ENCODE measurements at places on chromosomes 1 and 21.

GRCh38 chr1:30525971-30526651, 197.3 kb downstream of the MATN1 start:
- DNase-seq = no peak

GRCh38 chr21:35190201-35190701, 141.1 kb upstream of the RUNX1 start:
- DNase-seq = no peak

GRCh38 chr1:111943846-111944749, 45.4 kb downstream of the KCND3 start:
- no peak for DNase-seq

GRCh38 chr21:41610042-41610839, 102.3 kb upstream of the TMPRSS2 start:
- DNase-seq = peak; percentile 86

GRCh38 chr1:153422450-153423068, 6.2 kb downstream of the S100A7A start:
- peak; percentile 93 for DNase-seq

- DNase-seq = no peak
Measured at GRCh38 chr1:89945852-89946476, 48.9 kb upstream of the ZNF326 start.

GRCh38 chr1:155776414-155776813, 80.6 kb downstream of the GON4L start:
- DNase-seq = no peak

GRCh38 chr1:147820761-147821297, 60.4 kb upstream of the GJA5 start:
- DNase-seq = no peak

DNA sequence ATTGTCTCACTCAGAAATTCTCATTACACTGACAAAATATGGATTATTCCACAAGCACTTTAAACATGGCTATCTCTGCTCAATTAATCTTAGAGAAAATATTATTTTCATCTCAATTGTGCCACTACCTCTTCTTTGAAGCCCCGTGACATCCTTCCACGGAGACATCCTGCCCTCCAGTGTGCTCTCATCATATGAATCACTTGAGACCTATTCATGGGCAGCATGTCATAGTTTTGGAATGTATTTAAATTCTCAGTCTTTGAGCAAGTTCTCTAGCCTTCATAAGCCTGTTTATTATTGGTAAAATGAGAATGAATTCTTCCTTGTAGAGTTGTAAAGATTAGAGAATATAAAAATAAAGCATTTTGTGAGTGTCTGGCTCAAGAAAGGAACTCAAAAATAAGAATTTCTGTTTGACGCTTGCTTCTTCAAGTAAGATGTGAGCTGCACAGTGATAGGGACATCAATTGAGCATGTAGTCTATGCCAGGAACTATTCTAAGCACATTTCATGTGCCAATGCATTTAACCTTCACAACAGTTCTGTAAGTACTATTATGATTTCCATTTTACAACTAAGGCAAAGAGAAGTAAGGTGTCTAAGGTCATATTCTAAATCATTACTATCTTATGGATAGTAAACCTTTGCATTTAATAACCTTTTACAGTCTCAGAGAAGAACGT, 557.4 kb upstream of the ZRANB2 start:
- DNase-seq = no peak

GRCh38 chr1:93000291-93000690, 39.0 kb upstream of the DIPK1A start:
- peak; percentile 24 for DNase-seq

- no peak for DNase-seq
Measured at GRCh38 chr1:96840396-96840795, 118.8 kb downstream of the PTBP2 start.

GRCh38 chr1:168341483-168341975, 60.9 kb downstream of the TBX19 start:
- peak; percentile 33 for DNase-seq

- DNase-seq = no peak
Measured at GRCh38 chr1:62364721-62365120, 45.5 kb upstream of the KANK4 start.

DNA sequence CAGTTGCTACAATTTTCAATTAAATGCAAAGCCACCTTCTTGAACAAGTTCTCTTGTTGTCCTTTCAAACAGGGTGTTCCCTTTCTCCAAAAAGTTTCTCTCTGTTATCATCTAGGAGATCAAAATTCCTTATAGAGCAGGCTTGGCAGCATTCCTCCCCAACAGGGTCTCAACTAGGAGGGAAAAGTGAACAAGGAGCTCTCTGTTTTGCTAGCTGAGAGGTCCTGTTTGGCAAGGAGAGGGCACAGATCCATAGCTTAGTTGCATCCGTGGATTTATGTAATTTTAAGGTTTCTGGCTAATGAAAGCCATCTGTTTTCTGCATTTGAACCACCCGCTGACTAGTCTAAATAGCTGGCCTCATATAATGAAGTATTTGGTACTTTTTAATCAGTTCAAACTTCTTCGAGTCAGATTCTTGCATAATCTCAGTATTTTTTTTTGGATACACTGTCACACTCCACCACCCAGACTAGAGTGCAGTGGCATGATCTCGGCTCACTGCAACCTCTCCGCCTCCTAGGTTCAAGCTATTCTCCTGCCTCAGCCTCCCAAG, 54.0 kb downstream of the APP start:
- DNase-seq = peak; percentile 73

DNA sequence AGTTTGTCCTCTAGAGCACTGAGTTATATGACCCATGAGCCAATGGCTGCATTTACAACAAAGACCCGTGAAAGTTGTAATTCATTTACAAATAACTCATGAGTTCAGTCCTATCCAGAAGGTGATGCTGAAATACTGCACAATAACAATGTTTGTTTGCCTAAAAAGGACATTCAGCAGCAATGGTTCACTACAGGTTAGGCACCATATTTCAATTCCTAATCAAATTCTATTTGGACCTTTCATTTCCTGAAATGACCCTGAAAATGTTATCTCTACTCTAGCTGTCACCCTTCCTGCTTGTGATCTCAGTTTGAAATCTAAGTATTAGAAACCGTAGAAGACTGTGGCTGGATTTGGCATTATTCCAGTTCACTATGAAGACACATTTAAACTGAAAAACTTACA, 191.2 kb upstream of the SAMSN1 start:
- no peak for DNase-seq

DNA sequence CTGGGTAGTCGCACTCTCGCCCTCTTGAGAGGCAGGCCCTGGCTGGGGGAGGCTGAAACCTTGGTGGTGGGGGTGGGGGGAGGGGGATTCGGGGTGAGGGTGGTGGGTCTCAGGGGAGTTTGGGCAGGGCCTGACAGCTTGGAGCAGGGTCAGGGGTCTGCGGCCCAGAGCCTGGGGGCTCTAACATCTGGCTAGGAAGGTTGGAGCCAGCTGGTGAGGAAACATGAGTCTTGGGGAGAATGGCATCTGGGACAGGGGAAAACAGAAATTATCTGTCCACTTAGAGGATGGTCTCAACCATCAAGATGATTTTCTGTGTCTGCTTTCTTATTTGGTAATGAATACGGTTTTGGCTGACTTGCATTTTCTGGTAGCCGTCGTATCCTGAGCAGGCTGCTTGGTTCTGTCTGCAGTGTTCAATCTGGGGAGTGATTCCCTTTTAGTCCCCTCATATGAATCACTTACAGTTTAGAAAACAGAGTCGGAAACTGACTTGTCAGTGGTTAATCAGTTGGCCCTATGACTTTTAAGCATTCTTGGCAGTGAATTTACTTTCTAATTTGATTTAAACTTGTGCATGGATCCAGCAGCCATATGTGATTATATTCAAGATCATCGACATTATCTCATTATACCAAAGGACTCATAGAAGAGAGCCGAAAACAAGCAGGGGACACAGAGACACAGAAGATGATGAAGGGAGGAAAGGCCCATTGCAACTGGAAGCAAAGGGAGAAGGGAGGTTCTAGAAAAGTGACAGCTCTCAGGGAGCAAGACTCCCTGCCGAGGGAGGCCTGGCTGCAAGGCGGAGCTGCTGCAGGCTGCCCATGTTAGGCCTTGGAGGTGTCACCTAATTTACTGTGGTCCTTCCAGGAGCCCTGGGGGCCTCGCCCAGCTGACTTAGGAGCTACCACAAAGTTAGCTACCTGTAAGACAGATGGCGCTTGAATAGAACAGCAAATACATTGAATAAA, 237.6 kb downstream of the SDCCAG8 start:
- no peak for DNase-seq

- DNase-seq = peak; percentile 44
Measured at GRCh38 chr1:53430261-53430660, 28.9 kb upstream of the DMRTB1 start.

DNA sequence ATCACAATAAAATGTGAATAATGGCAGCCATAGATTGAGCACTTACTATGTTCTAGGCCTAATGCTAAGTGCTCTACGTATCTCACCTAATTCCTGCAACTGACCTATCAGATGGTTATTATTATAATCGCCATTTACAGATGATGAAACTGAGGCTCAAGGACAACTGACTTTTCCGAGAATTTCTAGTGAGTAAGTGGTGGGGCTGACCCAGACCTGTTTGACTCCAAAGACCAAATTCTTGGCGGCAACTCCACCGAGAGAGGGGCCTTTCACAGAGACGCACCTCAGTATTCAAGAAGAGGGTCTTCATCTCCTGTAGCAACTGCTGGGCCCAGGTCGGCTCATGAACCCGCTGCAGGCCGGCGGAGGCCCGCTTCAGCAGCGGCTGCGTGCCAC, 573 bp downstream of the TMEM234 start:
- DNase-seq = no peak

- DNase-seq = no peak
Measured at GRCh38 chr1:30787856-30788495, 30.4 kb upstream of the LAPTM5 start.

- DNase-seq = no peak
Measured at GRCh38 chr21:35254006-35254764, 205.1 kb upstream of the RUNX1 start.

DNA sequence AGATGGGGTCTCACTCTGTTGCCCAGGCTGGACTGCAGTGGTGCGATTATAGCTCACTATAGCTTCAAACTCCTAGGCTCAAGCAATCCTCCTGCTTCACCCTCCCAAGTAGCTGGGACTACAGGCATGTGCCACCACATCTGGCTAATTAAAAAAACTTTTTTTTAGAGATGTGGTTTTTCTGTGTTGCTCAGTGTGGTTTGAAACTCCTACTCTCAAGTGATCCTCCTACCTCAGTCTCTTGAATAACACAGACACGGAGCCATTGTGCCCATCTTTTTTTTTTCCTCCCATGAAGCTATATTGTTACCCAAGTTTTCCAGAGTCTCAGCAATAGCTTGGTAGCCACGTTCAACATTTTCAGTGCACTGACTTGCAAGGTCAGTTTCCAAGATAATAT, 2.7 kb downstream of the GIPC2 start:
- DNase-seq = no peak

DNA sequence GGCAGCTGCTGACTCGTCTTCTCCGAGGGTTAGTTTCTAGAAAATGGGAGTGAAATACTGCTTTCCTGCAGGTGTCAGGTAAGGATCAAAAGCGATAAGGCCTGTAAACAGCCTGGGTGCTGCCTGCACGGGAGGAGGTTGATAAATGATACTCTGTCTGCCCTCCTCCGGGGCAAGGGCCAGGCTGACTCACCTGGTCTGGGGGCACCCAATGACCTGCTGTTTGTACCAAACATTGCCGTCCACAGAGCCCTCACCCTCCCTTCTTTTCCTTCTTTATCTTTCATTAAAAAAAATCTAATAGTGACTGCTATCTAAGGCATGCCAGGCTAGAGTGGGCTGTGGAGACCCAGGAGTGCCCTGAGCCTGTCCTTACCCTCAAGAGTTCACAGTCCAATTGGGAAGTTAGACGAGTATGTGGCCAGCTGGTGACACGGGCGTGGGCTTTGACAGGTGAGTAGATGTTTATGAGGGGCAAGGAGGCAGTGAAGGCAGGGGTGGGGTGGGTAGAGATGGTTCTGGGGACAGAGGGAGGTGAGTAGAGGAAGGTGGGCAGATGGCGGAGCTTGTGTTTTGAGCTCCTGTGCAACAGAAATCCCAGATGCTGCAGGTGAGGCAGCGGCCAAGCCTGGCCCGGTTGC, 16.2 kb downstream of the EDN2 start:
- no peak for DNase-seq

GRCh38 chr1:213685992-213686582, 301.7 kb upstream of the PROX1 start:
- DNase-seq = no peak

- DNase-seq = no peak
Measured at GRCh38 chr1:203281033-203281432, 24.3 kb upstream of the BTG2 start.

- DNase-seq = no peak
Measured at GRCh38 chr1:61942856-61943255, 200.6 kb downstream of the PATJ start.
